ENCODE measurements at places on chromosomes 2 and 18.
A peak's percentile ranks its signal among the peaks of the same experiment; 100 is the strongest.

GRCh38 chr2:36562240-36562639, 35.7 kb downstream of the FEZ2 start:
- no peak for DNase-seq

DNA sequence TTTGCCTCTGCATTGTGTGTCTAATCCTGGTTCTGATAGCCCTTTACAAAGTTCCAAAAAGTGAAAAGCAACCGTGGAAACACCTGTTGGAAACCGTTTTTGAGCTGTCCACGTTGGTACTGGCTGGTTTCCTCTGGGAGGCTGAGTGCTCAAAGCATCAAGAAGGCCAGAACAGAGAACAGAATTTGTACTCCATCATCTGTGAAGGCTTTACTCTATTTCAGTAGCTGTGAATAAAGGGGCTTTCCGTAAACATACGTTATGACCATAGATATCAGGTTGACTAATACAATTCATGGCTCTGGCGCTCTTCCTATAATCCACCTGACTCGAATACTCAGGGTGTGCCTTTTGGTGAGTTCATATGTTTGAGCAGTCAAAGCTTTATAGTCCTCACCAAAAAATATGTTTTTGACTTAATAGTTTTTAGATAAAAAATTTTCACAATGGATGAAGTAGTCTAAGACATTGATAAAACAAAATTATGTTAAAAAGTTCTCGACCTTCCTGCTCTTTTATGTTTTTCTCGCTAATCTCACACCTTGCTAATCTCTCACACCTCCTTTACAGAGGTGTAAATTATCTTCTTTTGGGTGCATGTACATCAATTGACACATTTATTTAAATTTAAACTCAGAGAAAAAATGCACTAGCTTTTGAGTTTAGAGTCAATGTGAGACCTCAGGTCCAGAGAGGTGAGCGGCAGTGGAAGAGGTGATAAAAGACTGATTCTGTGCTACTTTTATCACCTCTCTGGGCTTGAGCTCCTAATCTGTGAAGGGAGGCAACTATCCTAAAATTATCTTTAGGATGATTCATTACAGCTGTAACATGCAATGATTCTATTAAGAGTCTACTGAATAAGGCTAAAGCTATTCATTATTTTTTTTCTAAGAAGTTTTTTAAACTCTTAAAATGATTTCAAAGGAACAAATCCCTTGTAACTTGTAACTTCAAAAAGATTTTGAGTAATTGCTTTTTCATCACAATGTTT, 65.3 kb downstream of the CXCR4 start:
- no peak for DNase-seq

DNA sequence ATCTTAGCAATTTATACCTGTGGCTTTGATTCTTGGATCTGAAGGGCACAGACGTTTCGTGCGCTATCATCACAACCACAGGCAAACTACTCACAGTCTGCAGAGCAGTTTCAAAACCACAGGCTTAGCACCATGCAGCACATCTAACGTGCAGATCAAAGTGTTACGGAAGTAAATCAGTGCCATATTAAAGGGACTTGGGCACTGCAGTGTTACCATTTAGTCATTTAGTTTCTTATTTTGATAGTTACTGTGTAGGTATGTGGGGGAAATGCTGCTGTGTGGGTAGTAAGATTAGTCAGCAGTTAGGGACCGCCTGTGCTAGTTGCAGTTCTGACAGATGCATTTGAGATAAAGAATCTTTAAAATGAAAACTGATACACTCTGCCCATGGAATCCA, 384.0 kb downstream of the NBAS start:
- DNase-seq = peak; percentile 31

DNA sequence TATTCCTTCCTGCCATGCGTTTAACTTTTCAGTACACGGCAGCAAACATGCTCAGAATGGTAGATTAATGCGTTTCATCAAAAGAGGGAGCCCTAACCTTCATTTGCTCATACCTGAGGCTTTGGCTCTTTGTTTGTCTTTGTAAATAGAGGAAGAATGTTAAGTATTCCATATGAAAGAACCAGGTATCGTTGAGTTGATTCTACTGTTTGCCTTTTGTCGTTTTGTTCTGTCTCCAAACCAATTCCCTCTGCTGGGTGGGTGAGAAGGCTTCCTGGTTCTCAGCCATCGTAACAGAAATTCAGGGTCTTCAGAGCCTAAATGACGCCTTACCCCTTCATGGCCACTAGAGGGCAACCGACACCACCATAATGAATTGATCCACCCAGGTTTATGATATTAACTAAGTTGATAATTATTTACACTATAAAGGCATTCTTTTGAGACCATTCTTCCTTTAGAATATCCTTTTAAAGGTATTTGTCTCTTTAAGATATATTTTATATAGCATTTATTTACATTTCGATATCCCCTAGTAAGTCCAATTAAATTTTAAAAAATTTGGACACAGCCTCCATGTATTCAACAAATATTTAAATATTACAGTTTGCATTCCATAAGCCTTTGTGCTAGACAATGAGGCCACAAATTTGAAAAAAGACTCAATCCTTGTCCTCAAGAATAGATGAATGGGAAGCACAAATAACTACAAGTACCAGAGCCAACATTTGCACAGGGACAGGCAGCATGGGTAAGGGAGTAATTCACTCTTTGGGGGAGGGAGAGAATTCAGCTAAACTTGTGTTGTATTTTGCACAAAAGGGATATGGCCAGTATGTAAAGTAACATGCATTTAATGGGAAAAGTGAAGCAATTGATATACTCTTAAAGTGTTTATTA, 48.1 kb downstream of the TIMM21 start:
- peak; percentile 27 for DNase-seq

All from activated T-cell treated with anti-CD3 and anti-CD28 coated beads for 1 hour (primary cell).